Stimulated activated CD8-positive, alpha-beta memory T cell treated with anti-CD3 and anti-CD28 coated beads, Interleukin-15, amount 100 ng/mL, for 24 hours (primary cell): ENCODE measurements at places on chromosomes 3 and 15.

- no peak for DNase-seq
Observed at GRCh38 chr3:57729334-57730045, 26.6 kb upstream of the SLMAP start.

GRCh38 chr3:84023842-84024241 lies 934.9 kb upstream of the CADM2 start:
- no peak for DNase-seq

DNA sequence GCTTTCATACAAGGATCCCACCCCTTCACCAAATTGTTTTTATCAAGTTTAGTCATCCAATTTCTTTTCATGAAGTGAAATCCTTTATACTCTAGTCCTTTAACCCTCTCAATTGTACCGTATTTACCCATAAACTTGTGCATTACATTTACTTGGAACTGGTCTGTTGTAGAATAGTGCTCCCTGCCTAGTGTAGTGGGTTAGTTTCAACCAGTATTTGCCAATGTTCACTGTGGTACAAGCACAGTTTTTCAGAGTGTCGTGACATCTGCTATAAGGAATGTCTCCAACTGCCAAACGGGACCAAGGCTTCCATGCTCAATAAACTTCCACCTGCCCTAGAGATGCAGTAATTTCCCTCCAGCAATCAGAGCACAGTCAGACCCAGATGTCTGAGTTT lies 211.9 kb downstream of the KCNAB1 start:
- no peak for DNase-seq

DNA sequence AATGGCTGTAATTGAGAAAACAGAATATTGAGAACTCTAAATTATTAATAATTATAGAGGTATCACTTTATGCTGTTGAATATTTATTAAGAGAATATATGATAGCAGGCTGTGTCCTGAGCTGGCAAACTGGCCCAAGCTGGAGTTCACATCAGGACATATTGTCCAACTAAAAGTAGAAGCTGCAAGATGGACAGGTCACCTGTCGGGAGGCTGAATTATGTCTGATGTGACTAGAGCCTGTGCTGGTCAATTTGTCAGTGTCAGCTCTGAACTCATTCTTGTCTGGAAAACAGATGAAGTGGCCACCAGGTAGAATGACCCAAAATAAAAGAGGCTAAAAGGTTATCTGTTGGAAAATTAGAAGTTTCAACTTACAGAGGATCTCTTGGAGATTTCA lies 392.2 kb downstream of the LRTM1 start:
- no peak for DNase-seq

- DNase-seq = no peak
Observed at GRCh38 chr3:156793851-156794250, 32.3 kb upstream of the LEKR1 start.

DNA sequence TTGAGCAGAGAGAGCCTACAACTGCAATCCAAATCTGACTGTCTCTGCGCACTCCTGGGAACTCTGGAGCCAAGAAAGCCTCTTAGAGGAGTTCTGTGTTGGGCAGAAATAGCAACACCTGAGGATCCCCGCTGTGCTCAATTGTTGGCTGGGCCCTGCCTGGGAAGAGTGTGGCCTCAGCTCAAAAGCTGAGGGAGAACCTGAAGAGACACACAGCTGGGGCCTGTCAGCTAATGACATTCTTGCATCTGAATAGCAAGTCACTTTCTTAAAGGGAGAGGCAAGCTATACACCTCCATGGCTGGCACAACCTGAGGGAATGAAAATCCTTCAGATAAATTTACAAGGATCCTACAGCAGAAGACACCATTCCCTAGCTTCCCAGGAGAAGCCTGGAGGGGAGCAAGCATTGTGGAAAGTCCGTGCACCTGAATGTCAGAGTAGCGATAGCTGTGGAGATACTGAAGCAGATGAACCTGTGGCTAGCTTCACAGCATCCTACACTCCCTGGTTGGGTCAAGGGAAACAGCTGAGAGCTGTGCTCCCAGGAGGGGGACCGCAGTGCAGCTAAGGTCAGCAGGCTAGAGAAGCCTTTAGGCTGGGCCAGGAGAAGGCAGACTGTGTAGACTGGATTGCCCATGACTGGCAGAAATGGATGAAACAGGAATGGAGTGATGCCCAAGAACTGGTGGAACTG lies 159.9 kb upstream of the PFN2 start:
- no peak for DNase-seq

- no peak for DNase-seq
Observed at GRCh38 chr3:170012683-170013400, 25.0 kb upstream of the GPR160 start.

DNA sequence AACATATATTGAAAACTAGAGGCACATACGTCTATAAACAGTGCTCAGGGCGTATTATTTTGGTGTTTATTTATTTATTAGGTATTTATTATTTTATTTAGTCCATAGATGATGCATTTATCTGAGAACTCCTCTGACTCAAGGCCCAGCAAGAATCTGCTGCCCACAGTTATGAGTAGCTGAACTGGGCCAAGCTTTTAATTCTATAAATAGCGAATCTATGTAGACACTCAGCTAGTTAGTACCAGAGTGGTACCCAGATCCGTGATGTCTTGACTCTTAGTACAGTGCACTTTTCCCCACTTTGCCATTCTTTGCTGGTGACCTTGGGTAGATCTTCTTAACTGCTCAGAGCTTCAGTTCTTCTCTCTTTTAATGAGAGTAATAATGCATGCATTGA lies 370.4 kb upstream of the TPRG1 start:
- DNase-seq = no peak

- no peak for DNase-seq
Observed at GRCh38 chr3:78235841-78236240, 1195.9 kb downstream of the ROBO2 start.
